ENCODE measurements at places on chromosomes 3 and 15. TPM values are rescaled to one million over a fixed set of nuclear protein-coding genes. Genes with fewer than 3 reads are reported as not detected.
A peak's percentile ranks its signal among the peaks of the same experiment; 100 is the strongest.

DNA sequence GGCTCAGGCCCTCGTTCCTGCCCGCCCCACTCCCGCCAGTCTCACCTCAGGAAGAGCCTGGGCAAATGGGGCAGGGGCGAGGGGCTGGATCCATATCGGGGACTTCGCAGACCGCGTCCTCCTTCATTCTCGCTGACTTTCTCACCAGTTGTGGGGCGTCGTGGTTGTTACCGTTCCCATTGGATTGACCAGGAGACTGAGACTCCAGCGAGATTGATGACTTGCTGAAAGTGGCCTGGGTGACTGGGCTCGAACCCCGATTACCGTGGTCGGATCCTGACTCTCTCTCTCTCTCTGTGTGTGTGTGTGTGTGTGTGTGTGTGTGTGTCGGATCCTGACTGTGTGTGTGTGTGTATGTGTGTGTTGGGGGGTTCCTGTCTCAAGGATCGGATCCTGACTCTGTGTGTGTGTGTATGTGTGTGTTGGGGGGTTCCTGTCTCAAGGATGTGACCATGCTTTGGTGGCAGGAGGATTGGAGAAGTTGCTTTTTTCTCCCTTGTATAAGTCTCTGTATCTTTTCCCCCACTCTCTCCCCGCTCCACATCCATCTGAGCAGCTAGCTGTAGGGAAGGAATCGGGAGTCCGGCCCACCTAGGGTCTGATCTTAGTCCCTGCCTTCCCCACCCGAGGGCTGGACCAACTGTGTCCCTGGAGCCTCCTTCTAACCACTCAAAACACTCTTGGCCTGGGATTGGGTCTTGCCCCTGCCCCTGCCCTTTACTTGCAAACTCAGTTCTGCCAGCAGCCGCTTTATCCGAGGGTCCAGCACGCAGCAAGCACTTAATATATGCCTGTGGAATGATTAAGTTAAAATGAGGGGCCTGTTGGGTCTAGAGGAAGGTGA is 603 bp downstream of the PLEKHO2 start:
- no peak for DNase-seq

DNA sequence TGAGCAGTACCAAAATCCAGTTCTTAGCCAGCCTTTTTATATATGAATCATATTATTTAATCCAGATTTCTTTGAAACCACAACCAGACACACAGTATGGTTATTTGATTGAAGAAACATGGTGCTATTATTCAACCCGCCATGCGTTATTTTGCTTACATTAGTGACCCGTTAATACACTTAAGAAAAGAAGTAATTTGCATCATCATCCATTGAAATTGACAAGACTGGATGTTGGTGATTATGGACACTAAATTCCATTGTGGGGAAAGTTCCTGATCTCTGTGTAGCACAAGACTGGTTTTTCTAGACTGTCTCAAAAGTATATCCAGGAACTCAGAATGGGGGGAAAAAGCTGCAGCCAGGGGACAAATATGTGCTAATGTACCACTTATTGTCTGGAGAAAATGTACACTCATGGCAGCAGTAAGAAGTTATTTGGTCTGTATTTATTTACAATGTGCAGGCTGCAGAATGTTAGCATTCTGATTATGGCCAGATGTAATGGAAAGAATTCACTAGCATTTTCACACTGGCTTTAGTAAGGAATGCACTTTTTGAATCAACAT is 80.3 kb downstream of the FILIP1L start:
- no peak for DNase-seq

The PSMD6 gene
- 54.6 TPM for total RNA-seq

DNA sequence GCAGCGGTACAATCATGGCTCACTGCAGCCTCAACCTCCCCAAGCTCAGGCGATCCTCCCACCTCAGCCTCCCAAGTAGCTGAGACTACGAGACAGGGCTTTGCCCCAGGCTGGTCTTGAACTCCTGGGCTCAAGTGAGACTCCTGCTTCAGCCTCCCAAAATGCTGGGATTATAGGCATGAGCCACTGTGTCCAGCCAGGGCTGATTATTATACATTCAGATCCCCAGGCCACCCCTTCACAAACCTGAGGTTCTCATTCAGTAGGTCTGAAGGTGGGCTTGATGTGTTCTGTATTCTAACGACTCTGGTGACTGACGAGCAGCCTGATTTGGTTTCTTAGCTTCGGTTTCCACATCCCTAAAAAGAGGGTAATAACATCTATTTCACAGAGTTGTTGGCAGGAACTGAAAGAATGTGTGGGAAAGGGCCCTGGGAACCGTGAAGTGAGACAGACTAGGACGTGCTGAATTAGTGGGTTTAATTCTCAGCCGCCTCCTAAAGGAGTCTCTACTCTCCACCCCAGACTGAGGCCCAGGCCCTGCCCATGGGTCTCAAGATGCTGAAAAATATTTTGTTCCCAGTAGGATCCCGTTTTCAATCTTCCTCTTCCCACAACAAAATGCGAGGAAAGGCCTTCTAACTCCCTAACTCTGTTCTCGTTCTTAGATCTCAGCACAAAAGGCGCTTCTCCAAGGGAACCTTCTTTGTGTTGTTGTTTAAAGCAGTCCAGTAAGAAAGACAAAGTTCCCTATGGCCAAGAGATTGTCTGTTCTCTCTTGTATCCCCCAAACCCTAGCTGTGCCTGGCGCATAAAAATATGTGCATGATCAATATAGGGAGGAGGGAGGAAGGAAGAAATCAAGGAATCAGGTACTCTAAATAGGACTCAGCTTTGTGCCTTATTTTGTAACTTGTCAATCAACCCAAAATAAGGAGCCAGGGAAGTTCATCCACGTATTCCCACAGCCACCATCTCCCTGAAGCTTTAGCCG is 210.0 kb upstream of the TOPAZ1 start:
- DNase-seq: no peak

- no peak for DNase-seq
These were observed 567.3 kb downstream of the GRM7 start for GRCh38 chr3:7428206-7428718.

GRCh38 chr15:31235311-31236183 is 91.1 kb upstream of the KLF13 start:
- DNase-seq: peak; percentile 33

The UNC13C gene
- 0.19 TPM for total RNA-seq

The FAM81A gene
- total RNA-seq: 0.05 TPM

GRCh38 chr3:185552358-185552877 is at the start of gene LIPH:
TSS of gene LIPH (minus strand) at chr3:185552588. CDS start at chr3:185552471, 117 bp downstream.
- no peak for DNase-seq

The GHSR gene
- not detected for total RNA-seq

- no peak for DNase-seq
These were observed 565.6 kb upstream of the AGTR1 start for GRCh38 chr3:148131990-148132638.

GRCh38 chr3:3134750-3135448 is 8.2 kb downstream of the TRNT1 start:
- DNase-seq: no peak

GRCh38 chr3:129890891-129891290 is 2.6 kb downstream of the TMCC1 start:
- no peak for DNase-seq

The GP5 gene
- 0.17 TPM for total RNA-seq

DNA sequence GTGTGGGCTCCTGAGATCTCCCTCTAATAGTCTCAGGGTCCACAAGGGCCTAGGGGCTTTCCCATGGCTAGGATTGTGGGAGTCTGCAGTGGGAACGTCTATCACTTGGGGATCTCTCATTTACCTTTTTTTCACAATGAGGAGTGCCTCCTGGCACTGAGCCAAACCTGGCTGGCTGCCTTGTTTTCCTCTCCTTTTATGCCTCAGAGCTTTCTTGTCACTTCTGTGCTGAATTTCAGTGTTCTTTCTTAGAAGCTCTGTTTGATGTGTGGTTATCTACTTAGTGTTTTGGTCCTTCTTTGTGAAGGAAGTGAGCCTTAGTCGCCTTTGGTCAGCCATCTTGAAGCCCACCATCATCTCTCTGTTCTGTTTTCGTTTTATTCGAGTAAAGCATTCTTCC is 33.9 kb downstream of the DOCK3 start:
- no peak for DNase-seq

The HIGD2B gene
- total RNA-seq: not detected

- no peak for DNase-seq
These were observed 304.4 kb downstream of the KBTBD8 start for GRCh38 chr3:67302489-67302888.

DNA sequence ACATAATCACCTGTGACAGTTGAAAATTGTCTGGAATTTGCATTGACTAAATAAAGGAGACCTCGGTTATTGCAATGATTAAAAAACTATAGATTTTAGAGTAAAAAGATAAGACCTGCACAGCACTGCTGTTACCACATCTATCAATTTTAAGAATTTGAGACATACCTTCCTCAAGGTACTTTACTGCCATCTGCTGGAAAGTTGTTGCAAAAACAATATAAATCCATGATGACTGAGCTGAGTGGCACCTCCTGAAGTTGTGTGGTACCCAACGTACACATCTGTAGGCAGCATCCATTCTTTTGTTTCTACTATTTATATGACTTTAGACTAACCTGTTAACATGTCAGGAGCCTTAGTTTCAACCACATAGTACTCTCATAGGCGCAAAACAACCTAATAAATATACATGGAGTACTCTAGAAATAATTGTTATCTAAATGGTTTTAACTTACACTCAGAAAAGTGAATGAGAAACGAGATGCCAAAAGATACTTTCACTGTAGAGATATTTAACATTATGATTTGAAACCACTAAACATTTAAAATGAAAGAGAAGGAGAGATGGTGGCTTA is 106.7 kb downstream of the GHSR start:
- DNase-seq: no peak

The LRRC31 gene
- 2.7 TPM for total RNA-seq

The ZPLD1 gene
- total RNA-seq: 0.23 TPM

DNA sequence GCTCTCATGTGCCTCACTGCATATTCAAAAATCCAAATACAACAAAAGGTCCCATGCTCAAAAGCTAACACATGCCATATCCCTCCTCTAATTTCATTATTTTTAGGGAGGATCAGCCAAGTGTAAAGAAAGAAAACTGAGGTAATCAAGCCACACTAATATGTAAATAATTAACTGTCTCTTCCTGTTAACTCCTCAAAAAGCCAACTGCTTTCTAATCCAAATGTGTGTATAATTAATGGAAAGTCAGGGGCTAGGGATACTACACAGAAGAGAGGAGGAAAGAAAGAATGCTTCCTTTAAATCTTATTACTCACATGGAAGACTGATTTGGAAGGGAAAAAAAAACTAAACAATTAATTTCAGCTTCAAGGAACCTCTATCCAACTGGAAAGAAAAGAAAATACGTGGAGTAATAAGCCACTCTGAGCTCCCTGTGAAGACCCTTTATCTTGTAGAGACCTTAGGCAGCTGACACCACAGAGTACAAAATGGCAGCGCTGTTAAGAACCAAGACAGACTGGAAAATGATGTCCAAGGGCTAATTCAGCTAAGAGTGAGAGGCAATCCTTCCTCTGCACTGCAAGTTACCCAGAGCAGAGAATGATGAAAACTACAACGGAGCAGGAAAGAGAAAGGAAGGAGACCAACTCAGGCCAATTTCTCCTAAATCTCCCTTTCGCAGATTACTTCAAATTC is 56.8 kb downstream of the ZNF148 start:
- DNase-seq: no peak

The PLCH1 gene
- total RNA-seq: 1.0 TPM

The PAK2 gene
- 30.4 TPM for total RNA-seq

GRCh38 chr15:68407141-68407885 is 24.6 kb downstream of the ITGA11 start:
- peak; percentile 3 for DNase-seq

The TRIM42 gene
- total RNA-seq: not detected

DNA sequence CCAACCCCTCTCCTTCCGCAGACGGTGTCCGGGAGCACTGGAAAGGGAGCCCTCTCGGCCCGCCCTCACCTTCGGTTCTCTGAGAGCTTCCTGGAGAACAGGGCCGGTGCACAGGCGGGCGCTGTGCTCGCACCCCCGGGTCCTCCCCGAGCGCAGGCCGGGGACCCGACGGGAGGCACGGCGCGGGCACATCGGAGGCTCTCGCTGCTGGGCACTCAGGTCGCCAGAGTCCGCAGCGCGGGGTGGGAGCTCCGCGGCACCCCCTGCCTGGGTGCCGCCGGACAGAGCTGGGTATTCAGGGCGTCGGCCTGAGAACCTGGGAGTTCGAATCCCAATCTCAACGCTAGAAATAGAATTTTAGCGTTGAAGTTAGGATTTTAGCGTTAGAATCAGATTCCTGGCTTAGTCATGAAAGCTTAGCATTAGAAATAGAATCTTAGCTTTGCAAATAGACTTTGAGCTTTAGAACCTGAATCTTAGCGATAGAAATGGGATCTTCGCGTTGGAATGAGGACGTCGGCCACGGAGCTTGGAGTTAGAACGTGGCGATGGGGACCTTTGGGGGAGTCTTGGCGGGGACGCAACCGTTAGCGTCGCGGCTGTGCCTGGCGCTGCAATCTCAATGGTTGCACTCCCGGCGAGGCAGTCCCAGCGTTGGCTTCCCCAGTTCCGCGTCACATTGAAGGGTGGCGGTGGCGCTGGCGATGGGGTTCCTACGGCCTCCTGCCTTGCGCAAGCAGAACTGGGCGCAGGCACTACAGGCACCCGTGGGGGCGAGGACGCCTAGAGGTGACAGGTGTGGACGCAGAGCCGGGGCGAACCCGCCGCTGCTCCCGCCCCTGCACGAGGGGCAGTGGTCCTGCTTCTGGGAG is 549 bp downstream of the TRH start:
- DNase-seq: no peak
